Ovary (tissue), 10 donors: ENCODE measurements at places on chromosomes 7 and 10.
A peak's percentile ranks its signal among the peaks of the same experiment; 100 is the strongest.

DNA sequence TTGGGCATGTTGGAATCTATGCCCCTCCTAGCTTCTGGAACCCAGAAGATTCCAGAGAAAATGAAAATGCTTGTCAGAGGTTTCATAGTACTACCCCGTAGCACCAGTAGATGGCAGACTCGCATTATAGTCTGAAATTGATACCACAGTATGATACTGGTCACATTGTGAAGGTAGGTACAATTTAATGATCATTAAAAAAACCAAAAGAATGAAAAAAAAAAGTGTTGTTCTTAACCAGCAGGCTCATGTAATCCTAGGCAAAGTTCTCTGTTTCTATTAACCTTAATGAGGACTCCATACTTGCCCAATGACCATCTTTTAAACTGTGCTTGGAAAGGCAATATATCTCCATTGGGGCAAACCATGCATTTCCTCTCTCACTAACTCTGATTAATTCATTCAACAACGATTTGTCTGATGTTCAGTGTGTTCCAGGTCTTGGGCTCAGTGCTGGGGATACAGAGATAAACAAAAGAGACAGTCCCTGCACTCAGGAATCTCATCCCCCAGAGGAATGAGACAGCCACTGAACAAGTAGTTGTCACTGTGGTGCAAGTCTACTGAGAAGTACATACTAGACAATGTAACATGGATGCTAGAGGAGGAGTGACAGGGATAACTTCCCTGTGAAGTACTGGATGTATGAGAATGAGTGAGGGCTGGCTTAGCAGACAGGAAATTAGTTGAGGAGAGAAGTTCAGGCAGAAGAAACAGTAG, 223.5 kb upstream of the PHYHIPL start:
- DNase-seq = no peak

DNA sequence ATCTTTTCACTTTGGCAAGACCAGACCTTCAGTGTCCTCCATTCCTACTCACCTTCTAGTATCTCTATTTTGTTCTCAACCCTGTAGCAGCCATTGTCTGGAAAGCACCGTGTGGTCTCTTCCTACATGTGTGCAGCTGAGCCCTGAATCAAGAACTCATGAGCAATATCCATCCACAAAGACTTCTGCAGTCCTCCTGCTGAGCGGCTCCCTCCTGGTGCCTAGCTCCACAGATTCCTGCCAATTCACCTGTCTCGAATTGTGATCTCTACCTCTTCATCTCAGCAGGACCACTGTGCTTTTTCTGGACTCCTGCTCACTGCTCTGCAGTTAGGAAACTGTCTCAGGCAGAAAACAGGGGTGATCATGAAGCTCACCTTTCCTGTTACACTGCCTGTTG, 118.8 kb downstream of the RELN start:
- DNase-seq = no peak

GRCh38 chr7:77661816-77662215, 34.4 kb upstream of the RSBN1L start:
- no peak for DNase-seq

DNA sequence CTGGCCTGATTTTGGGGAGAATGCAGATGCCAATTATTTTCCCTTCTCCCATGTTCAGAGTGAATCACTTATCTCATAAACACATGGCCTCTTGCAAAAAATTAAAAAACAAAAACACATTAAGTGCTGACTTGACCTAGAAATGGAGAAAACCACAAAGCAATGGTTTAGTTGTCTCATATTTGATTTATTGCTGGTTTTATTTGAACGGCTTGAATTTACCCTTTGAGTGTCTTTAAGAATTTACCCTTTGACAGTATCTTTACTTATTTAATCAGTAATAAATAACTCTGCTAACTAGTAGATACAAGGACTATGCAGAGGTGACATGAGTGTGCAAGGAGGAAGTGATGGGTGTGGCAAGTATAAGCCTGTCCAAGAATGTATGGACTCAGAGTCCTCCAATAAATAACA, 68.1 kb upstream of the GSDME start:
- DNase-seq = no peak

DNA sequence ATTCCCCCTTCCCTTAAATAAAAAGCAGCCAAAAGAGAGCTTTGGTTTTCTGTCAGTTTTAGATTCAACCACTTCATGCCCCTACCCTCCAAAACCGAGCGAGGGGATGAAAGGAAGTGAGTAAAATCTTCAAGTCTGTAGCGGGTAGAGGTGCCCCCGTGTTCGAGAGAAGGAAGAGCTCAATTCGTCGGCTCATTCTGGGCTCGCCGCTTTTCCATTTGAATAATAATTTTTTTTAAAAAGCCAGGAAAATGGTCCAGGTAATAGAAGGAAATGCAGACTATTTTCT, 436.2 kb upstream of the GALNT17 start:
- DNase-seq = no peak

GRCh38 chr7:41039981-41040380, 662.9 kb downstream of the INHBA start:
- no peak for DNase-seq

DNA sequence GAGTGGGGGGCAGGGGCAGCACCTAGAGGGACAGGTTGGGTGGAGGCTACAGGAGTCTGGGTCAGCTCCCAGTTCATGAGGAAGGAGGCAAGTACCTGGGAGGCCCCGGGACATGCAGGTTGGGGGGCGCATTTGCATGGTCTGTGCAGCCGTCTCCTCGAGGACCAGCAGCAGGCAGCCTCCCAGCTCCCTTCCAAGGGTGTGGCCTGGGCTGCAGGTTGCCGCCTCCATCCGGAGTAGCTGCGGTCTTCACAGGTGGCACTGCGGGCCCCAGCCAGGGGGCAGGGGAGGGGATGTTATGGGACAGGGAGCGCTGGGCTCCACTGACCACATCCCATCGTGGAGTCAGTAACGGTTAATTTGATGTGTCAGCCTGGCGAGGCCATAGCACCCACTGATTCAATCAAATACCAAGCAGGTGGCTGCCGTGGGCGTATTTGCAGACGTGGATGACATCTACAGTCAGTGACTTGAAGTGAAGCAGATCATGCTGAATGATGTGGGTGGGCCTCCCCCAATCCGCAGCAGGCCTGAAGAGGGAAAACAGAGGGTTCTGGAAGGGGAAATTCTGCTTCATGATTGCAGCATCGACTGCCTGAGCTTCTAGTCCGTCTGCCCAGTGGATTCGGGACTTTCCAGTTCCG, 81.6 kb downstream of the PRKAG2 start:
- no peak for DNase-seq

DNA sequence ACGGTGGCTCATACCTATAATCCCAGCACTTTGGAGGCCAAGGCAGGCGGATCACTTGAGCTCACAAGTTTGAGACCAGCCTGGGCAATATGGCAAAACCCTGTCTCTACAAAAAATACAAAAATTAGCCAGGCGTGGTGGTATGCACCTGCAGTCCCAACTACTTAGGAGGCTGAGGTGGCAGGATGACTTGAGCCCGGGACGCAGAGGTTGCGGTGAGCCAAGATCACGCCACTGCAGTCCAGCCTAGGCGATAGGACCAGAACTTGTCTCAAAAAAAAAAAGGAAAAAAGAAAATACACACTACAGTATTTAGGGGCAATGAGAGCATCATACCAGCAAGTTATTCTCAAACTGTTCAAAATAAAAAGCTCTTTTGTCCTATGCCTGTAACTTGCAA, 59.5 kb downstream of the ABI1 start:
- no peak for DNase-seq

GRCh38 chr10:30940256-30940655, 91.4 kb downstream of the ZNF438 start:
- no peak for DNase-seq

DNA sequence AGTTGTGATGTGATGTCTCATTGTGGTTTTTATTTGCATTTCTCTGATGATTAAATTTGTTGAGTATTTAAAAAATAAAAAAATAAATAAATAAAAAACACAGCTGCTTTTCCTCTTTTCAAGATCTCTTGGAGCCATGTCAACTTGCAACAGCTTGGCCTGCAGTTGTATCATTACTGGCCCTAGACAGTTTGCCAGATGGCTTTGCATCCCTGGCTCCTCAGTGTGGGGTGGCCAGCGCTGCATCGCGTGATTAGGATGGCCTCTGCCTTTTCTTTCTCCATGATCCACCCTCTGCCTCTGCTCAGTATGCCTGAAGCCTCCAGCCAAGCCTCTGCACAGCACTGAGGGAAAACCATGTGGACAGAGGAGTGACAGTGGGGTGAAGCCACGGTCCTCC, 96.8 kb downstream of the PPP1R3C start:
- peak; percentile 71 for DNase-seq

DNA sequence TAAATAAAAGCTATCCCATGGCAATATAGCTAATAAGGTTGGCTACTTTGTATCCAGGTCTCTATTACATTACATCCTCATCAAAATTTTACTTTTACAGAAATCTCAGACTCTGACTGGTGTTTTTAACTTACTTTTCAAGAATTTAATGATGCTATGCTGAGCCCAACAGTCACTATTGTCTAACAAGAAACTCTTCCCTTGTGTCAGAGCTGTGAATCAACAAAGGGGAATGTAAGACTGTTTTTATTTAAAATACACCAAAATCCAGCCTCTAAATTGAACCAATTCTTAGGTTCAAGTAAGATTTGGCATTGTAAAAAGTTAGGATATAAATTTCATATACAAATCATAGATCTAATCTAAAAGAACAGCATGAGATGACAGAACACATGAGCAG, 7.0 kb downstream of the RTKN2 start:
- no peak for DNase-seq

DNA sequence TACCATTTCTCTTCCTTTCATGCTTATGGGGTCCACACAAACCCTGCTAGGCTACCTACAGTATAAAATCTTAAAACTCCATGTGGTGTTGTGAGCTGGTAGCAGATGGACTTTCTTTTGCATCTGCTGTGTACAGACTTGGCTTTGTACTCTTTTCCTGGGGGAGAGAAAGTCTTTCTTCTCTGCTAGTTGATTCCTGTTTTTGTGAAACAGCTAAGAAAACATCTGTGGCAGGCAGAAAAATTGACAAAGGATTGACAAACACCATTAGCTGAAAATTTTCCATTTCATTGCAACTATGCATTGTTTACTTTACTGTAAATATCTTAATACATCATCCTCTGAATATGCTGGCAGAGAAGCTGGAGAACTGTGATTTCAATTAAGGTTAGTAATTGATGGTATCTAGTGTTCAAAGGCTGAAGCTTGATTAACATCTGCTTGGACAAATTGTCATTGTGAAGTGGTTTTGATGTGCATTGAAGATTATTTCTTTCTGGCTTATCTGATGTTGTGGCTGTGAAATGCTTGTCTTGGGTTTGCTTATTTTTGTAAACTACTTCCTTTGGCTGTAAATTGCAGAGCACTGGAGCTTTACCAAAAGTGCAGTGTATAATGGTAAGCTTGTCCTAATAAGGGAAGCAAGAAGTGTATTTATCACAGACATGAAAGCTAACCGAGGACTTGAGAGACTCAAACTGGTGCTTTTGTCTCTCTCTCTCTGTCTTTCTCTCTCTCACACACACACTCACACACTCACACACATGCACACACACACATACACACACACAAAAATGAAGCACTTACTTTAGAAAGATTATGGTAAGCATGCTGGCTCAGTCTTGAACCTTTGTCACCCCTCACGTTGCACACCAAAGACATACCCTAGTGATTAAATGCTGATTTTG, at the start of gene FOXP2:
Gene FOXP2 (plus strand): TSS at position 660 of the 908 bp plus-strand sequence. CDS start 11,697 bp downstream, outside the sequence.
- DNase-seq = no peak

DNA sequence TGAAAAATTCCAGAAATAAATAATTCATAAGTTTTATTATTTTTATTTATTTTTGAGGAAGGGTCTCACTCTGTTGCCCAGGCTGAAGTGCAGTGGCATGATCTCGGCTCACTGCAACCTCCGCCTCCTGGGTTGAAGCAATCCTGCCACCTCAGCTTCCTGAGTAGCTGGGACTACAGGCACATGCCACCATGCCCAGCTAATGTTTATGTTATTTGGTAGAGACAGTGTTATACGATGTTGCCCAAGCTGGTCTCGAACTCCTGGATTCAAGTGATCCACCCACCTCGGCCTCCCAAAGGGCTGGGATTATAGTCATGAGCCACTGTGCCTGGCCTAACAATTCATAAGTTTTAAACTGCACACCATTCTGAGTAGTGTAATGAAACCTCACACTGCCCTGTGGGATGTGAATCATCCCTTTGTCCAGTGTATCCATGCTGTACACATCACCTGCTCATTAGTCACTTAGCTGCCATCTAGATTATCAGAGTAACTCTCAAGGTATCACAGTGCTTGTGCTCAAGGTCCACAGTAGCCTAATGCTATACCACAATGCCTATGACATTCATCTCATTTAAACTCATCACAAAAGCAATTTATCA, 17.9 kb downstream of the RTKN2 start:
- DNase-seq = no peak

GRCh38 chr10:118151461-118151860, 104.7 kb upstream of the RAB11FIP2 start:
- no peak for DNase-seq

DNA sequence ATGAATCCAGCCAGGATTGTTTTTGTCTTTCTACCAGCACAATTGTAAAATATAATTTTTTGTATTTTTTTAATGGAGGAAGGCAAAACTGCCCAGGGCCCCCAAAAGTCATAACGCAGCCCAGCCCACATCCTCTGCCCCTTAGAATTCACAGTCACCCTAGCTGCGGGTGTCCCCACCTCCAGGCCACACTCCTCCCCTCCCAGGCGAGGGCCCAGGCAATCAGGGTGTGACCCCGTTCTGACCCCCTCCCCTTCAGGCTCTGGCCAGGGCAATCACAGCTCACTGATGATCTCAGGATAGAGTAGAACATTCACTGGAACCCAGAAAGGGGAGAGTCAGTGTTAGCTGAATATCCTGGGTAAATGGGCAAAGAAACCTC, 92.0 kb upstream of the MACROH2A2 start:
- DNase-seq = no peak

GRCh38 chr7:50285269-50285668, 19.2 kb upstream of the IKZF1 start:
- no peak for DNase-seq

DNA sequence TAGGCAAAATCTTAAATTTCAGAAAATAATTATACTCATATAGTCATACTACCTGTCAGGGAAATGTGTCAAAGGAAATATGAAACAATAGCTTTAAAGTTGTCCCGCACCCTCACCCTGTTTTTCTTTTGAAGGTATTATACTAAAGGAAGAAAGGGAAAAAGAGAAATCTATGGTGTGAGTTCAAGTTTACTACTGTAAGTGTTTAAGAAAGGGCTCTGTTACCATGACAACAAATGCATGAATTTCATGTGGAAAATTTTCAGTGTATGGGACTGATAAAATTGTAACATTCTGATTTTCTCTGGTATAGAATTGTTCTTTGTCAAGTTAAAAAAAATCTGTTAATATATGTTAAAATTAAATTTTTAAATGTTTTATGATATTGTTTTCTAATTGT, 229.8 kb downstream of the ADK start:
- no peak for DNase-seq

GRCh38 chr10:113958631-113959382, 84.9 kb upstream of the ADRB1 start:
- DNase-seq = no peak
